GDM1 (cell line): ENCODE measurements at places on chromosomes 12 and 14.

- no peak for DNase-seq
These were observed 170.3 kb upstream of the LMNTD1 start for GRCh38 chr12:25723336-25723735.

GRCh38 chr14:68103853-68104252 lies 284.3 kb downstream of the RAD51B start:
- no peak for DNase-seq

- no peak for DNase-seq
These were observed 6.6 kb downstream of the ASPG start for GRCh38 chr14:104091927-104092771.

- no peak for DNase-seq
These were observed 141.7 kb upstream of the NRXN3 start for GRCh38 chr14:78028471-78028870.

DNA sequence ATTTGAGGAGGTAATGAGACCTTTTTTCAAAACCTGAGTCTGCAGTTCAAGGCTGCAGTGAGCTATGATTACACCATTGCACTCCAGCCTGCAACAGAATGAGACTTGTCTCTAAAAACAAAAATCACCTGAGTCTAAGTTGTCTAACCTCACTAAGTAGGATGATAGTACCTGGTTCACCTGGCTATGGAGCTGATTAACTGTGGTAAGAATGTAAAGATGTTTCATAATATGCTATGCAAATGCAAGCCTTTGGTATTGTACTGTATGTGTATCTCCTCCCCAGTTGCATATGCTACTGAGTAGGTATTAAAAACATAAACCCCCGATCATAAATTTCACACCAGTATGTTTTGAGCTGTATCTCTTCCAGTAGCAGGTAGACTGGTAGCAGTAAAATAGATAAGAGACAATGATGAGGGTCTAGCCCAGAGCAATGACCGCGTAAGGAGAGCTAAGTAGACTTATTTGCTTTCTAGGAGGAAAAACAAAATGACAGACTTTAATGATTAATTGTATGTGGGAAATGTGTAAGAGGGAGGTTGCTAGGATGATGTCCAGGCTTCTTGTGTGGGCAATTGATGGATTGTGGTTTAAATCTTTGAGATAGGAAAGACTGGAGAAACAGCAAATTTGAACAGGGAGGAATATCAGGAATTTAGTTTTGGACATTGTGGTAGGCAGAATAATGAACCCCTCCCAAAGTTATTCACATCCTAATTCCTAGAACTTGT lies 41.6 kb upstream of the EGLN3 start:
- DNase-seq = no peak

DNA sequence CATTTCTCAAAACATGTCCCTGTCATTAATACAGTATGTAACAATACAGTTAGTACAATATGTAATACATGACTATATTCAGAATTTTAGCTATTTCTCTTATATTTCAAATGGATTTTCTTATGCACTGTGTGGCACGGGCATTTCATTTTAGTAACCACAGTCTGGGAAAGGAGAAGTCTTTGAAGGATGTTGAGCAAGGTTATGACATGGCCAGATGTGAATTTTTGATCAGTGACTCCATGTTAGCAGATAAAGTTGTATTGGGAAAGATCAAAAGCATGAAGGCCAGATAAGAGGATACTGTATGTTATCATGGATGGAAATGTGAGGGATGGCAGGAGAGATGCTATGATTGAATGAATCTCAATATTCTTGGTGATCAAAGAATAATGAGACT lies 285.2 kb downstream of the NAV3 start:
- DNase-seq = no peak

DNA sequence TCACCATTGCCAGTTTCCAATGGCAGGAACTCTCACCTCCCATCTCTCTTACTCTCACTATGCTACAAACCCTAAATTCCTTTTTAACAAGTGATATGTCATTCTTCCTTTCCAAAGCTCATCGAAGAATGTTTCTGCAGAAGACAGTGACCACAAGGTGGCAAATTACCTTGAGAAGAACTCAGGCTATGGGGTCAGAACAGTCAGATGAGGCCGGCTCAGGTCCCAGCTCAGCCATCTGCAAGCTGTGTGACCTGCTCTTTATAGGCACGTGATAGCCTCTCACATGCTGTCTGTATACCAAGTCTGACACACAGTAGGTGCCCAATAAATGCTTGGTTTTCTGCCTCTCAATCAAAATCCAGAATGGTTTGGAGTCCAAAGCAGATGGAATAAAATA lies 80.7 kb downstream of the FOXN3 start:
- no peak for DNase-seq

DNA sequence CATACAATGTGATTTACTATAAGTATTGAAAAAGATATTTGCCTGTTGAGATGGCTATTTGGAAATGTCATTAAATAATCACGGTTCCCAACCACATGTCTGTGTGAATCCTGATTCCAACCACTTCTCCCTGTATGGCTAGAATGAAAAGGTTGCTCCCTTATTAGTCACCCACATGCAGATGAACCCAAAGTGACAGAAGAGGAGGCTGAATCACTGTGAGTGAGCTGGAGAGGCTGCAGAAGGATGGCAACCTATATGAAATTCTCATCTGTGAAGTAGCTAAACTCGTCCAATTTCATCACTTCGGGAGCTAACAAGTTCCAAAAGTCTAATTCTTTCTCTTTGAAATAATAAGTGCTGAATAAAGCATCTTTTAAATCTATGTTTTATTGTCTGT lies 300.5 kb downstream of the PRKD1 start:
- no peak for DNase-seq

DNA sequence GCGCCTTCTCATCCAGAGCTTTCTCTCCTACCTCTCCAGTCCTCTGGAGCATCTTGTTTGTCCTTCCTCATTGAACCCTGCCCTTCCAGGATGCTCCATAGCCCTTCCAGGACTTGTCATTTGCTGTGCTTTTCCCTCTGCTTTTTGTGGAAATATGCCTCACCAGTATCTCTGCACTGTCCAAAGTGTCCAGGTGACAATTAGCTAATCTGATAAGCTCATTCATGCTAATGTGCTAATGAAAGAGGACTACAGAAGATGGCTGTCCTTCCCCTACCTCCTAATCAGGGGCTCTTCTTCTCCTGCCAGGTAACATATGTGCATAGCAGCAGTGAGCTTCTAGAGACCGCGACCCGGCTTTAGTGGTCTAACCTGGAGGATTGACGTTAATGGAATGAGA lies 58.4 kb upstream of the OTX2 start:
- DNase-seq = no peak

DNA sequence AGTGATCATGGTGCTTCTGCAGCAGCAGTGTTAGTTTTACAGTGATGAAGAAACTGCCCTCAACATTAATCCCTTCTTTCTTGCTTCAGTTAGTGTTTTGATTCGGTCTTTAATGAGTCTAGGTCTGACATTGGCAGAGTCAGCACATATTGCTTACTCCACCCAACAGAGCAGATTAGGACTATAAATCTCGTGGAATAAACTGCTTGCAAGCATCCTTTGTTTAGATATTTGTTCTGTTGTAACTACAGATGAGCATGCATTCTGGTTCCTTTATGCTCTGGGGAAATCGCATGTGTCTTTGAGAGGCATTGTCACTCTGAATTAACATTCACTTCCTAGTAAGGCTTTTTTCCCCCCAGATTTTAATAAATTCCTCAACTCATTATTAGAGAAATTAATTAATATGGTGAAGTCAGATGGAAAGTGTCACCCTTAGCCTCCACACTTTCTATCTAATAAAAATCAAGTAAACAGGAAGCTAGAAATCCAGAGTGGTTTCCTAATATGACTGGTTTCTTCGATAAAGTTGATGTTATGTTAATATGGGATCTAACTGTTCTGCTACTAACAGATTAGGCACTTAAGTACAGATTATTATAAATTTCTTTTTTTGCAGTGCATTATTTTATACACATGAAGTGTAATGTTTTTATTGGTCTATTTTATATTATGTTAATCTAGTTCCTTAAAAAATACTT lies 86.2 kb upstream of the SSTR1 start:
- DNase-seq = no peak

DNA sequence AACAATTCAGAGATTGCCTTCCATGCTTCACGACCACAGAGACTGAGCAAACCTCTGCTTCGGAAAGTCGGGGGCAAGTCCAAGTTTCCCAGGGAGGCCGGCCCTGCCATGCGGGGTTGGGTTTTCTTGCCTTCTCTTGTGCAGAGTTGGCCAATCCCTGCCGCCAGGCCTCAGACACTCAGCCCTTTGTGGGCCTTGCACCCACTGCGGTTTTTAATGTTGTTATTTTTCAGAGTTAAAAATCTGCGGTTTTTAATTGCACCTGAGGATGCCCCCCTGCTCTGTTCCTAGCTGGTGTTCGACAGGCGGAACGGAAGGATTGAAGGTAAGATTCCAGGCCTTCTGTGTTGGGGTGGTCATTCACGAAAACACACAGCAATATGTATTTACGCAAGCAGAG lies 108.7 kb downstream of the CALM1 start:
- DNase-seq = no peak

DNA sequence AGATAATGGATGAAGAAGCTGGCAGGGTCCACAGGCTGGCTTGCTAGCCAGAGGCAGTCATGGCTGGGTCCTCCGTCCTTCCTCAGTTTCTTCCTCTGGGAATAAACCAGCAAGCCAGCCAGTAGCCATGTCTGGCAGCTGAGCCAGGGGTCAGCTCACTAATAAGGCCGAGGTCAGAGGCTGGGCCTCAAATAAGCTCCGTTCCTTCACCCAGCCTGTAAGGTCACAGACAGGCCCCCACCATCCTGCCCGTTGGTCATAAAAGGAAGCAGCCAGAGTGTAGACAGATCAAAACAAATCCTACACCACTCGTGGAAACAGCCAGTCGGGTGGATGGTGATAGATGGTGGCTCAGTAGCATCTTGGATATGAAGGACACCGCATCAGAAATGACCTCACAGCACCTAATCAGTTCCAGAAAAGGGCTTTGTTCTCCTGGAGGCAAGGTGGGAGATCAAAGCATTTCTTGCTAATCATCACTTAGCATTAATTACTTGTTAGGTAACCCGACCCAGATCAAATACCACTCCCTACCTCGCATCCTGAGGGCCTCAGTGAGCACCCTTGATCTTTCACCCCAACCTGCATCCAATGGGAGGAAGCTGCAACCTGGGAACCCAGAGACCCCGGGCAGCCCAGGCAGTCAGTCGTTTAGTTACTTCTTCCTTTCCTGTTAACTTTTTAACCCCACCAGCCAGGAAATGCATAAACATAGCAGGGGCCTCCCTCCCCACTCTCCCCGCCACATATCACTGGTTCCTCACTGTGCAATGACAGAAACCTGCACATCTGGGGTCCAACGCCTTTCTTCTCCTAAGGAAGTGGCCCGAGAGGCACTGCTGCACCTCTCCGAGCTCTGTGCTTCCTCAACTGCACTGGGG lies 90.2 kb downstream of the KDM2B start:
- DNase-seq = peak; percentile 70

DNA sequence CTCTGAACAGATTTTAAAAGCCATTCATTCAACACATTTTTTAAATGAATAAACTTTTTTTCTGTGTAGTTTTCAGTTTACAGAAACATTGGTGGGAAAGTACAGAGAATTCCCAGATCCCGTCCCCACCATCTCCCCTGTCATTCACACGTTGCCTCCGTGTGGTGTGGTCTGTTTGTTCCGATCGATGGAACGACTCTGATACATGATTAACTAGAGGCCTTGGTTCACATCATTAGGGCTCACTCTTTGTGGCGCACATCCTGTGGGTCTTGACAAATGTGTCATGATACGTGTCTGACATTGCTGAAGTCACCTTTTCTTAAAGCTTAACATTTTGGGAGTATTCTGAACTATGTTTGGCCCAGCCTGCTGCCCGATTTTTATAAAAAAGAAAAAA lies 18.5 kb downstream of the MEG3 start:
- DNase-seq = no peak

GRCh38 chr14:21734457-21735074 lies 60.9 kb upstream of the OR4E1 start:
- peak; percentile 25 for DNase-seq

DNA sequence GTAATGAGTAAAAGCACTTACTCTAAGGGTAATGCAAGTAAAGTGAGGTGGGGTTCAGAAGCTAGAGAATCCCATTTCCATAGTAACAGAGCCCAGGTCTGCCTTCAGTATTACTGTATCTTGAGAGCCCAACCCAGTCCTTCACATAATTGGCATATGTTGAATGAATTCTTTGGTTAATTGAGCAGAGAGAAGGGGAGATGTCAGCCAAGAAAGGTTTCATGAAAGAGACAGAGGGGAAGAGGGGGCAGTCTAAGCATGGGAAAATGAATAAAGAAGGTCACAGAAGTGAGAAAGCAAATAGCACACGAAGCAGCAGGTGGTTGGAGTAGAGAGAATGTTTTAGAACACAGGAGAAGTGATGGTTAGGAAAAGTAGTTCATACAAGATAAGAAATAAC lies 371.1 kb downstream of the SEC23A start:
- DNase-seq = no peak

GRCh38 chr12:121533394-121534090 lies 47.3 kb downstream of the KDM2B start:
- DNase-seq = no peak

DNA sequence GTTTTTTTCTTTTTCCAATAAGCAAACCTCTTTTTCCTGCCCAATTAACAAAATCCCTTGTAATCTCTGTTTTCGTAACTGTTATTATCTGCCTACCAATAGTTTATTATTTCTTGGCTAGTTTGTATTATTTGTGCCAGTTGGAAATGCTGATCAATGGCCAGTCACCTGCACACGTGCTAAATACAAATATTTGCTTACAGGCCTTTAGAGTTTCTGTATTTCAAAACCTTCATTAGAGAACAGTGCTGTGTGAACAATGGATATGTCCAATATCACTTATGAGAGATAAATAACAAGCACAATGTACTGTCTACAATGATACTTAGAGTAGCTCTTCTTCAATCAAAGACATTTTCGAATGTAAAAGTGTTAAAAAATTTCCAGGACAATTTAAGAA lies 10.8 kb upstream of the DYRK2 start:
- DNase-seq = no peak

GRCh38 chr14:24838945-24839616 lies 205.1 kb upstream of the GZMB start:
- DNase-seq = no peak

DNA sequence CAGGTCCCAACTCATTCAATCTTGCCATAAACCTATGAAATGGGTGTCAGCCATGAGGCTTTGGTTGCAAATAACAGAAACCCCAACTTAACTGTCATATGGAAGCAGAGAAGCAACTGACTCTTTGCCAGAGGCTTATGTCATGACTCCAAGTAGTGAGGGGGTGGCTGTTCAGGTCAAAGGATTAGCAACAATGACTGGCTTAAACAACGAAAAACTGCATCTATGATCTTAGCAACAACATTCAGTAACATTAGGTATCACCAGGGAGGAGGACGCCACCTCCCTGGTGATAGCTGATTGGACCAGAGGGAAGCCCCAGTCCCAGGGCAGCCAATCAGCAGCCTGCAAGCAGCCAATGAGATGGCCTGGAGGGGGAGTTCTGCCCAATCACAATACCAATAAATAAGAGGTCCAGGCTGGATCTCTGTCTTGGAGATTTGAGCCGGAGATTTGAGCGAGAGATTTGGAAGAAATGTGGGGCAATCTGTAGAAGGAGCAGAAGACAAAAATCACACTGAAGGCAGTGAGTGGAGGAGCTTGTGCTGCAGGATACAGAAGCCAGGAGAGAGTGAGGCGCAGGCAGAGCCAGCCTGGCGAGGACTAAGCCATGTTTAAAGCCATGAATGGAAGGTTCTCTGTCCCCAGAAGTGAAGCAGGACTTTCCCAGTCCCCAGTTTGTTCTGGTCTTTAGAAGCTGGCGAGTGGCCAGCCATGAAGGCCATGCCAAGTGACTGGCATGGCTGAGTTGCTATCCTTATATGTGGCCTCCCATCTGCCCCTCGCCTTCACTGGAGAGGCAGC lies 93.3 kb downstream of the CALM1 start:
- DNase-seq = no peak

- DNase-seq = no peak
These were observed 215.8 kb downstream of the SPTSSA start for GRCh38 chr14:34246206-34246605.
